Esophagus squamous epithelium (tissue), 5 donors: ENCODE measurements at places on chromosomes 3 and 15.
A peak's percentile ranks its signal among the peaks of the same experiment; 100 is the strongest.

DNA sequence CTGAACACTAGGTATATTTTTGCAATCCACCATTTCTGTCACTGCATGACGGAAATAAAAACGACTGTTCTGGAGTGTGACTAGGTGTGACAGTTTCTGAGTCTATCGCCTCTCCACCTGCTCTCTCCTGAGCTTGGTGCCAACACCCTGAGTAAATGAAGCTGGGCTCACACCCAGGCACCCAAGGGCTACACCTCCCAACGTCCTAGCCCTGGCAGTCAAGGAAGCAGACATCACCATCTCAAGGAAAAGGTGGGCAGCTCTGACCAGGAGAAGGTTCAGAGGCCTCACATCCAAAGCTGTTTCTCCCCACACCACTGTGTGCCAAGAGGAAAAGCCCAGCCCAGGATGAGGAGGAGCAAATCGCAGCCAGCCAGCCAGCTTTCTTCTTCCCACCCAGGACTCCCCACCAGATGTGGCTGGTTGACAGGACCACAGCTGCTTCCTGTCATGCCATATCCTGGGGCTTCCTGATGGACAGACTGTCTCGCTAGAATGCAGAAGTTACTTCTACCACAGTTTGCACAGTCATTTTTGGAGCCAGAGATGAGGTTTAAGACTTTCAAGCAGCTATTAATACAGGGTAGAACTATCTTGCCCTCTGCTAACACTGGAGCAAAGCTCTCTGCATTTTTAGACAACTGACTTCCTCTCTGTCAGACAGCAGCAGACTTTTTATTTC is 3.3 kb downstream of the SCAMP2 start:
- DNase-seq = peak; percentile 22

DNA sequence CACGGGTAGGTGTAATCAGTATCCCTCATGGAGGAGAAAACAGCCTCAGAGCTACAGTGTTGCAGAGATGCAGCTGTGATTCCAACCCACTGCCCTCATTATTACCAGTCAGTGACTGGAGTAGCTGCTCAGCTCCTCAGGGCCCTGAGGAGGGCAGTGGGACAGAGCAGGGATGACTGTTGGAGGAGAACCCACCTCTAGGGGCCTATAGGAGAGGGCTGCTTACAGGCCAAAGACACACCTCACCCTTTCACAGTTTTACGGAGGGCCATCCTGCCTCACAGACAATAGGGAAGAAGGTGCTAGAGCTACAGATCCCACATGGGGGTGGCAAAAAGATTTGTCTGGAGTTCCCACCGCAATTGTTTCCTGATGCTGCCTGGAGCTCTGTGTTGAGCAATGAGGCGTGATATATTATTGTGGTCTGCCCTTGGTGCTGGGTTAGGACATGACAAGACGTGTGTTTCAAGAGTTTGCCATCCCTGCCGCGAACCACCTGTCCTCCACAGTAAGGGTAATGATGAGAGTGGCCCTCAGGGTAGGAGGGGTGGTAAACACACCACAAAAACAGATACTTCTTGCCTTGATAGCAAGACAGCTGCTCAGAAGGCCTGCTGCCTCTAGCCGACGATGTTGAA is 140.5 kb upstream of the TPM1 start:
- no peak for DNase-seq

DNA sequence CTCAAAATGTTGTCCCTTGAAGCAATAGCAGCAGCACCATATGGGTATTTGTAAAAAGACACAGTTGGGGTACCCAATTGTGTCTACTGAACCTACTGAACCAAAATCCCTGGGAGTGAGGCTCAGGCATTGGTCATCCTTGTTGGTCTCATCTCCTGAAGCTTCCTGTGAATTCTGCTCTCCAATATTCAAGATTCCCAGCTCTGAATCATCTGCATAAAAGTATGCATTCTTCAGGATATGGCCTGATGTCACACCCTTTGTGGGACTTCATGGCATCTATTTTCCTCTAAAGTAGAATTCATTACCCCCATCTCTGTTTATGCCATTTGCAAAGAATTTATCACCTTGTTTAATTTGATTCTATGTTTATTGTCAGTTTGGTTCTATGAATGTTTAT is 13.3 kb upstream of the PTX3 start:
- no peak for DNase-seq

- DNase-seq = no peak
Measured at GRCh38 chr3:166864473-166865467, 515.3 kb downstream of the ZBBX start.

GRCh38 chr15:63349156-63349555 is 32.5 kb downstream of the CA12 start:
- DNase-seq = no peak

DNA sequence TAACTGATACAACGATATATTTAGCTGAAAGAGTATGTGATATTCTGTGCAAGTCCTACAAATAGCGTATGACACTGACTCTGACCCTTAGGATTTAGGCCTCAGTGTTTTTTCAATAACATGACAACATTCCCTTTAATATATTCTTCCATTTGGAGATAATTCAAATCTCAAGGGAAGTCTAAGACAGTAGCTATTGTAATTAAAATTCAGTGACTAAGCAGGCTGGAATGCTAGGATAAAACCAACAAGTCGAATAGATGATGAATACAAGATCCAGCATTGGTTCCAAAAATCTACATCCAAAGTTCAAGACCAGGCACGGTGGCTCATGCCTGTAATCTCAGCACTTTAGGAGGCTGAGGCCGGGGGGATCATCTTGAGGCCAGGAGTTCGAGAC is 56.2 kb downstream of the QTRT2 start:
- DNase-seq = no peak

- DNase-seq = no peak
Measured at GRCh38 chr3:30970183-30970582, 75.7 kb upstream of the GADL1 start.

GRCh38 chr15:71133747-71134472 is 18.6 kb downstream of the THSD4 start:
- DNase-seq = no peak

DNA sequence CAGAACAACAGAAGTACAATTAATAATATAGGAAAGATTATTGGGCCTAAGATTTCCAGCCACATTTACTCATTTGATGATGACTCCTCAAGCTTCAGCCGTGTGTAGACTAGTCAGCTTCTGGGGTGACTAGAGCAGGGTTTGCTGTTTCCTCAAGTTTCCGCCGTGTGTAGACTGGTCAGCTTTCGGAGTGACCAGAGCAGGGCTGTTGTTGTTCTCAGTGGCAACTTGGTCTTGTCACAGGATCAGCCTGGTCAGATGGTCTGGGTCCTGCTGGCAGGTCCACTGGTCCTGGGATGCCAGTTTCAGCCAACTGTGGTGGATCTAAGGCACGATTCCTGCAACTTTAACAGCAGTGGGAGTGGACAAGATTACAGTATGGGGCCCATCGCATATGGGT is 21.8 kb upstream of the NOX5 start:
- DNase-seq = no peak

DNA sequence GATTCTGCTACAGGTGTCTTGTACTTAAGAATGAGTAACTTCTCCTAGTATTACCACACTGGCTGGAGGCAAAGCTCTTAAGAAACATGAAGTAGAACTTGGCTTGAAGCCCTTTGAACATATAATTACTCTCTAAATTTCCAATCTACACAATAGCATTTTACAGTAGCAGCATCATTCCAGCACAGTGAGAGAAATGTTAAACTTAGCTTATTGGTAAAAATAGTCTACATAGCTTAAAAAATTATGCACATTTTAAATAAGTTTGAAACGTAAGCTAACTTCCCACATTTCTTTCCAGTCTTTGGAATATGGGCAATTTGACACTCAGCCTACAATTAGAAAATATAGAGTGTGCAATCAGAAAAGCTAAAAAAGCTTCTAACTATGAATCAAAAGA is 32.8 kb upstream of the TOP2B start:
- no peak for DNase-seq

DNA sequence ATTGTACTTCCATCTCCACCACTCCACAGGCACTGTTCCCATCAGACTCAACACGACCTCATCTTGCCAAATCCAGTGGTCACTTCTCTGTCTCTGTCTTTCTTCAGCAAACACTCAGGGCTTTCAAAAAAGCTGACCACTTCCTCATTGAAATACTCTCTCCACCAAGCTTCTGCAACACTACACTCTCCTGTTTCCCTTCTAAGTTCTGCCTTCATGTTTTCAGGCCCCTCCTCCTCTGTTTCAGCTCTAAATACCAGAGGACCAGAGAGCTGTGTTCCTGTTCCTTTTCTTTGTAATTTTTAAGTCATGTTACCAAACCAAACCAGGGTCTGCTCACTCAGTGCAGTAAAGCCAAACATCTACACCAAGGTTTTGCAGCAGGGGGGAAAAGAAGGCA is 33.8 kb upstream of the ACP3 start:
- no peak for DNase-seq

DNA sequence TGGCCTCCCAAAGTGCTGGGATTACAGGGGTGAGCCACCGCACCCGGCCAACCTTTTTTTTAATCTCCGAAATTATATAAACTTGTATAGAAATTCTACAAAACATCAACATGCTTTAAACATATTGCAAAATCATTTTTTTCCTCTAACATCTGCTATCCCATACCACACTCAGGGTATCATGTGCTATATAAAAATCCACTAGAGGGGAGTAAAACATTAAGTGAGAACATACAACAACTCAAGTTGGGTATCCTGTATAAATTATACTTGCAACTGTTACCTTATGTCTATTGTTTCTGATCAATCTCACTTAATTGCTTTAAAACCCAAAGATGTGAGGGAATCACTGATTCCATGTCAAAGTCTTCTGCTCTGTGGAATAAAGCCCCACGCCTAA is 71.9 kb upstream of the FBN1 start:
- no peak for DNase-seq

- no peak for DNase-seq
Measured at GRCh38 chr3:150348500-150348899, 59.6 kb upstream of the TSC22D2 start.

DNA sequence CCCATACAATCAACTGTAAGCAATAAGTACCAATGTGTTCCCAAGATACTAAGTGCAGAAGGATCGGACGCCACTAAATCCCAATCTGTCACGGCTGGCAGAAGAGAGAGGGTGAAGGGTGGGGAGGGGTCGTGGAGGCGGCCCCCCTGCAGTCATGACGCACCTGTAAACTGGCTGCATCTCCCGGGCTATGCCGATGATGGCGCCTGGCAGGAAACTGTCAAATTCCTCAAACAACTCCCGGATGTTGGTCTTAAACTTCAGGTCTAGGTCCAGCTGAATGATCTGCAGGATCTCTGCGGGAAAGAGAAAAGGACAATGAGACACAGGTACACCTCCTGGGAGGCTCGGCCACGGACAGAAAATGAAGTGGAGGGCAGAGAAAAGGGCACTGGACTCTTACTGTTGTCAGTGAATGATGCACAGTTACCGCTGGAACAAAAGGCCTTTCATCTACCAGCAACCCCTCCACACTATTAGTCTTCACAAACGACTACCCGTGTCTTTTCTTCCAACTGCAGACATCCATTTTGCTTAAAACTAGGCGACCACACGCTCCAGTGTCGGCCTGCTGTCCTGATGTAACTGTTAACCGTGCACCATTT is 114.6 kb downstream of the XXYLT1 start:
- DNase-seq = no peak

DNA sequence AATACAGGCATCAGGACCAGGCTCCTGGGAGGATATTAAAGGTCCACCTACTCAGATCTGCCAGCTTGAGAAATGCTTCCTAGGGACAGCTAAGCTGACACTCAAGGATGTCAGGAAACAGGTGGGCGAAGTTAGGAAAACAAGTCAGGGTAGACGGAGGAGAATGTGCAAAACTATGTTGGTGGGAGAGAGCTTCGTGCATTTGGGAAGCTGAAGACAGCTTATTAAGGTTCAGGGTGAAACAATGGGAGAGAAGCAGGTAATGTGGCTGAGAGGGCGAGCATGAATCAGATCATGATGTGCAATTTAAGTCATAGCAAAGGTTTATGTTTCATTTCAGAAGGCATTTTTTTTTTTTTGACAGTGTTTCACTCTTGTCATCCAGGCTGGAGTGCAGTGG is 297.2 kb upstream of the ATP10A start:
- DNase-seq = no peak

DNA sequence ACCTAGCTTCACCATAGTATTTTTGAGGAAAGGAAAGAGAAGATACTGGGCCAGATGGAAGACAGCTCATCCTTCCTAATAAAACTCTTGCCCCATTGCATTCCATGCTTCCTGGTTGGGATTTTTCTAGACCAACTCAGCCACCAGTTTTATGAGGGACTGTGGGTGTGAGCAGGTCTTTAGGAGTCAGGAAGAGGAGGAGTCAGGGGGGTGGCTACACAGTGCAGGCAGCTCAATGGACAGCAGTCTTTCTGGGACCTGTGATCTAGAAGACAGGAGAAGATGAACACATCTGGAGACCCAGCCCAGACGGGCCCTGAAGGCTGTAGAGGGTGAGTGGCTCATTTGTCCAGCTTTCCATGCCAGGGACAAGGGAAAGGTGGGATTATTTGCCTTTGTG is at the start of gene NOX5:
NOX5 (plus strand) TSS at position 242 of the 400 bp plus-strand sequence; CDS start at position 283, 41 bp downstream.
- no peak for DNase-seq

GRCh38 chr3:172287937-172288477 is 160.2 kb downstream of the GHSR start:
- DNase-seq = no peak

DNA sequence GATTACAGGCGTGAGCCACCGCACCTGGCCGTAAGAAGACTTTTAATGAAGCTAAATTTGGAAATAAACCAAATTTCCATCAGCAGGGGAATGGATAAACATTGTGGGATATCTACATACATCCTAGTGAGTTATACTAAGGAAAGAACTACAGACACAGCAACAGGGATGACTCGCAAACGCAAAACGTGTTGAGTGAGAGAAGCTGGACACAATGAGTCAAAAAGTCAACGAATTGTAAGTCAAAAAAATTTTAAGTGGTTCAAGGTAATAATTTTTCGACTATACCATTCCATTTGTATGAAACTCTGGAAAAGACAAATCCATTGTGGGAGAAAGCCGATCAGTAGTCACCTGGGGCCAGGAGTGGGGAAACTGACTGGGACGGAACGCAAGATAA is 19.9 kb downstream of the PLA2G4F start:
- no peak for DNase-seq

- DNase-seq = no peak
Measured at GRCh38 chr15:98433346-98433745, 215.0 kb upstream of the IGF1R start.

GRCh38 chr3:160812304-160812703 is 56.3 kb downstream of the PPM1L start:
- no peak for DNase-seq

GRCh38 chr3:155335724-155336354 is 42.4 kb upstream of the STRIT1 start:
- no peak for DNase-seq

DNA sequence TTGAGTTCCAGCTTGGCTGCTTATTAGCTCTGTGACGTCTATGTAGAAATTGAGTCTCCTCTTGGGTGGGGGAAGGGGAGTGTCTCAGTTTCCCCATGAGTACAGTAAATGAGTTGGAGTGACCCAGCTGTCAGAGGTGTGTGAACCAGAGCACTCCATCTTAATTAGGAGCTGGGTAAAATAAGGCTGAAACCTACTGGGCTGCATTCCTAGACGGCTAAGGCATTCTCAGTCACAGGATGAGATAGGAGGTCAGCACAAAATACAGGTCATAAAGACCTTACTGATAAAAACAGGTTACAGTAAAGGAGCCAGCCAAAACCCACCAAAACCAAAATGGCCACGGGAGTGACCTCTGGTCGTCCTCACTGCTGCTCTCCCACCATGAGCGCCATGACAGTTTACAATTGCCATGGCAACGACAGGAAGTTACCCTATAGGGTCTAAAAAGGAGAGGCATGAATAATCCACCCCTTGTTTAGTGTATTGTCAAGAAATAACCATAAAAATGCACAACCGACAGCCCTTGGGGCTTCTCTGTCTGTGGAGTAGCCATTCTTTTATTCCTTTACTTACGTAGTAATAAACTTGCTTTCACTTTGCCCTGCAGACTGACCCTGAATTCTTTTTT is 222.4 kb downstream of the CACNA2D3 start:
- no peak for DNase-seq
